H1 (cell line): ENCODE measurements at places on chromosomes 2 and 18.

- no peaks in the 10 kb centered on the region for H3K36me3 ChIP-seq
- peaks cover 13% of the 10 kb centered on the region; the same call in 1 of the 2 replicates for H3K27me3 ChIP-seq
- H3K27ac ChIP-seq: no peak overlapping the region
Observed at GRCh38 chr18:79503406-79503805, 107.7 kb downstream of the NFATC1 start.

DNA sequence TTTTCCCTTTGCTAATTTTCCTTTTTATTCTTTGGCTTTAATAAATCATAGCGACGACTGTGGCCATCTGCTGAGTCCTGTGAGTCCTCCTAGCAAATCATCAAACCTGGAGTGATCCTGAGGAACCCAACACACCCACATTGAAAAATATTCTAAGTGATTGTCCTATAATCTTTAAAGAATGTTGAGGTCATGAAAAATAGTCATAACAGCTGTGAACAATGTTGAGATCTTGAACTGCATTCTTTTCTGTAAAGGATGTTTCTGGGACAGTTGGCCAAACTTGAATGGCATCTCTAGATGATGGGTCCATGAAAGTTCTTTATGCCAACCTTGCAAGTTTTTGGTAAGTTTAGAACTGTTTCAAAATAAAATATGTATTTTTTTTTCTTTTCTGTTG, 53.2 kb upstream of the ADAM23 start:
- no peak overlapping the region for H3K4me3 ChIP-seq
- no peaks in the 10 kb centered on the region for H3K36me3 ChIP-seq
- no peak for DNase-seq
- H3K4me1 ChIP-seq: no peaks in the 10 kb centered on the region

DNA sequence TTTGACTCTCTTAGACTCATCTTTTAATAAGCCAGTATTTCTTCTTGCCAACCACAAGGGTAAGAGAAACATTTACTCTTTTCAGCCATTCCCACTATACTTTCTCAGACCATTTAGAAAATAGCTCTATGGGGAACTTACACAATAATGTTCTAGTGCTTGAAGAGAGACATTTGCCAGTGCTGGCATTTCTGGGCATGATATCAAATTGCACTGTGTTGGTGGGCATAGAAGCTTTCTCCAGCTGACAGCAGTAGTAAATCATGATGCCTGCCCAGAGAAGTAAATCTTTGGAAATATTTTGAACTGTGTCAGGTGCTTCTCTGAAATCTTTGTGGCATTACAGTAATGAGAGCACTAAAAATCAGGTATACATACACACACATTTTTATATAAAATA, 346.6 kb downstream of the CBLN2 start:
- H3K27me3 ChIP-seq: no peaks in the 10 kb centered on the region
- no peaks in the 10 kb centered on the region for H3K36me3 ChIP-seq
- no peak overlapping the region for H3K4me3 ChIP-seq
- no peak for DNase-seq
- H3K27ac ChIP-seq: no peak overlapping the region
- no peaks in the 10 kb centered on the region for H3K4me1 ChIP-seq

DNA sequence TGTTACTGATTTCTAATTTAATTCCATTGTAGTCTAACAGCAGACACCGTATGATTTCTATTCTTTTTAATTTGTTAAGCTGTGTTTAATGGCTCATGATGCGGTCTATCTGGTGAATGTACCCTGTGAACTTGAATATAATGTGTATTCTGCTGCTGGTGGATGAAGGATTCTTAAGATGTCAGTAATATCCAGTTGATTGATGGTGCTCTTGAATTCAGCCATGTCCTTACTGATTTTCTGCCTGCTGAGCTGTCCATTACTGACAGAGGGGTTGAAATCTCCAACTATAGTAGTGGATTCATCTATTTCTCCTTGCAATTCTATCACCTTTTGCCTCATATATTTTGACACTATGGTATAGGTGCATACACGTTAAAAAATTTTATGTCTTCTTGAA, 373.3 kb upstream of the RAB12 start:
- H3K4me1 ChIP-seq: 0 out of 2 replicates have a peak, but pooled peaks cover 2% of the 10 kb centered on the region
- no peak overlapping the region for H3K4me3 ChIP-seq
- no peak overlapping the region for H3K27ac ChIP-seq
- DNase-seq: no peak

- no peak overlapping the region for H3K27ac ChIP-seq
- no peak for DNase-seq
- no peaks in the 10 kb centered on the region for H3K4me1 ChIP-seq
- H3K27me3 ChIP-seq: no peaks in the 10 kb centered on the region
Observed at GRCh38 chr18:65592435-65592834, 158.4 kb upstream of the CDH7 start.

- no peak for DNase-seq
- no peak overlapping the region for H3K4me3 ChIP-seq
- no peaks in the 10 kb centered on the region for H3K36me3 ChIP-seq
- no peaks in the 10 kb centered on the region for H3K27me3 ChIP-seq
- H3K27ac ChIP-seq: no peak overlapping the region
Observed at GRCh38 chr18:58015065-58015780, 28.8 kb upstream of the NEDD4L start.

- no peak overlapping the region for H3K4me3 ChIP-seq
- DNase-seq: no peak
- no peak overlapping the region for H3K27ac ChIP-seq
- H3K27me3 ChIP-seq: no peaks in the 10 kb centered on the region
- no peaks in the 10 kb centered on the region for H3K36me3 ChIP-seq
- no peaks in the 10 kb centered on the region for H3K4me1 ChIP-seq
Observed at GRCh38 chr2:219877728-219878127, 250.3 kb downstream of the SLC4A3 start.

DNA sequence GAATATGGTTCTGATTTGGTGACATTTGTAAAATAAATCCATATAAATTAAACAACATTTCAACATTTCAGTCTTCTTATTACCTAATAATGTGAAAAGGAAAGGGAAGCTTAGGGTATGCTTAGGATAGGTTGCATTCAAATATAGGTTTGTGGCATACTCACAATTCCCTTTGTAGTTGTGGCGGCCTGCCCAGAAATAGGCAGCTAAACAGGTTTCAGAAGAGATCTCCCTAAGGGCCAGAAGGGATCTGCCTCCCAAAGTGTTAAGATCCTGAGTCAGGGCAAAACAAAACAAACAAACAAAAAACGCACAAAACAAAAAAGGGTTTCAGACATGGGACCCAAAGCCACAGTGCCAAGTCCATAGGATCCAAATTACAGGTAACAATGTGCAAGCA, 41.4 kb upstream of the TCF7L1 start:
- no peaks in the 10 kb centered on the region for H3K36me3 ChIP-seq
- peaks cover 9% of the 10 kb centered on the region for H3K4me1 ChIP-seq
- DNase-seq: no peak
- no peak overlapping the region for H3K27ac ChIP-seq

- no peak overlapping the region for H3K27ac ChIP-seq
- H3K27me3 ChIP-seq: no peaks in the 10 kb centered on the region
- no peaks in the 10 kb centered on the region for H3K36me3 ChIP-seq
- no peak for DNase-seq
- no peaks in the 10 kb centered on the region for H3K4me1 ChIP-seq
- no peak overlapping the region for H3K4me3 ChIP-seq
Observed at GRCh38 chr2:105929516-105929915, 184.8 kb downstream of the NCK2 start.

GRCh38 chr2:121329786-121330185, 44.8 kb upstream of the TFCP2L1 start:
- no peaks in the 10 kb centered on the region for H3K36me3 ChIP-seq
- peaks cover 3% of the 10 kb centered on the region; the same call in 1 of the 2 replicates for H3K4me1 ChIP-seq
- no peak for DNase-seq
- no peak overlapping the region for H3K4me3 ChIP-seq
- H3K27ac ChIP-seq: no peak overlapping the region
- H3K27me3 ChIP-seq: no peaks in the 10 kb centered on the region

DNA sequence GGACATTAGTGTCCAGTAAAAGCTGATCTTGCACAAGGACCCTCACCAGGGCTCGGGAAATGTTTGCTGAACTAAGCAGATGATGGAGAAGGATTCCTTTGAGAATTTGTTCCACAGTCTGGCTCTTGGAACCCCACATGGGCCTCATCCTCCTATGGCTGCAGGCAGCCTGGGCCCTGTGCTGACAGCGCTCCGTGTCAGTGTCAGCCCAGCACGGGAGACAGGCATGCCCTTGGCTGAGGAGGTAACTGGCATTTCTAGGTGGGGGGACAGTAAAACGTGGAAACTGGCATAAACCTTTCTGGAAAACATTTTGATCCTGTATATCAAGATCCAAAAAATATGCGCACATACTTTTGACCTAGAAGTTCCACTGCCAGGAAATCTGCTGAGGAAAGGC, 10.5 kb downstream of the PTMA start:
- H3K4me1 ChIP-seq: peaks cover 10% of the 10 kb centered on the region
- H3K4me3 ChIP-seq: no peak overlapping the region

GRCh38 chr2:240655931-240656886, 26.5 kb downstream of the AQP12B start:
- H3K36me3 ChIP-seq: no peaks in the 10 kb centered on the region
- H3K4me1 ChIP-seq: no peaks in the 10 kb centered on the region
- H3K27me3 ChIP-seq: no peaks in the 10 kb centered on the region
- no peak for DNase-seq
- no peak overlapping the region for H3K27ac ChIP-seq
- no peak overlapping the region for H3K4me3 ChIP-seq

GRCh38 chr18:2571200-2572170, at the start of the genes METTL4 and NDC80:
METTL4 (minus strand) TSS chr18:2571505; CDS start chr18:2567216, 4,289 bp downstream.
NDC80 (plus strand) TSS chr18:2571557; CDS start chr18:2572986, 1,429 bp downstream.
- peak; percentile 90 for DNase-seq
- H3K36me3 ChIP-seq: peaks cover 28% of the 10 kb centered on the region
- no peaks in the 10 kb centered on the region for H3K27me3 ChIP-seq
- H3K4me1 ChIP-seq: peaks cover 8% of the 10 kb centered on the region
- H3K27ac ChIP-seq: peak within 1 kb of the TSS; percentile 99

- no peak overlapping the region for H3K27ac ChIP-seq
- no peaks in the 10 kb centered on the region for H3K36me3 ChIP-seq
- no peaks in the 10 kb centered on the region for H3K27me3 ChIP-seq
- no peaks in the 10 kb centered on the region for H3K4me1 ChIP-seq
Observed at GRCh38 chr2:226905718-226906117, 69.9 kb downstream of the RHBDD1 start.

GRCh38 chr2:120559401-120559800, 176.3 kb upstream of the GLI2 start:
- no peaks in the 10 kb centered on the region for H3K36me3 ChIP-seq
- H3K4me3 ChIP-seq: no peak overlapping the region
- no peaks in the 10 kb centered on the region for H3K4me1 ChIP-seq
- H3K27me3 ChIP-seq: peaks cover 6% of the 10 kb centered on the region; the same call in 1 of the 2 replicates

DNA sequence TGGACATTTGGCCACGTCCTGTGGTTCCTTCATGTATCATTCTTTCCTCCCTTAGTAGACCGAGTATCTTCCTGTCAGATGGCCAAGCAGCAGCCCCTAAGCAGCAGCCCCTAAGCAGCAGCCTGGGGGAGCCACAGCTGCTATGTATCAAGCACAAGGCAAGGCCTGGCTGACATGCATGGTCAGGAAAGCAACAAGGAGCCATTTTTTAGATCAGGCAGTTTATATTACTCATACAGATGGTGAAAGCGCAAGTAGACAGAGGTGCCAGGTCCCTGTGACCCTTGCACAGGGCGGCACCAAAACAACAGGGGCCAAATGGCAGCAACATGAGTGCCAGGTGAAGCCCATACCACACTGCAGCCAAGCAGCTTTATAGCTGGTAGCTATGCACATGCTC, 22.1 kb downstream of the CHCHD5 start:
- no peaks in the 10 kb centered on the region for H3K4me1 ChIP-seq
- no peaks in the 10 kb centered on the region for H3K36me3 ChIP-seq
- DNase-seq: no peak
- H3K27ac ChIP-seq: no peak overlapping the region
- no peak overlapping the region for H3K4me3 ChIP-seq

GRCh38 chr18:31875301-31875700, 67.6 kb downstream of the TRAPPC8 start:
- H3K27me3 ChIP-seq: no peaks in the 10 kb centered on the region
- peaks cover 10% of the 10 kb centered on the region for H3K36me3 ChIP-seq
- H3K27ac ChIP-seq: no peak overlapping the region
- DNase-seq: no peak
- H3K4me3 ChIP-seq: no peak overlapping the region
- no peaks in the 10 kb centered on the region for H3K4me1 ChIP-seq

GRCh38 chr2:127771756-127772155, 39.2 kb downstream of the WDR33 start:
- no peak overlapping the region for H3K27ac ChIP-seq
- H3K27me3 ChIP-seq: no peaks in the 10 kb centered on the region
- peaks cover 33% of the 10 kb centered on the region for H3K36me3 ChIP-seq
- no peak overlapping the region for H3K4me3 ChIP-seq
- no peak for DNase-seq
- H3K4me1 ChIP-seq: no peaks in the 10 kb centered on the region; the same call in 1 of the 2 replicates
